ENCODE measurements at places on chromosomes 1 and 21.

- no peak overlapping the region for H3K4me3 ChIP-seq
- H3K27ac ChIP-seq = peak overlapping the region; percentile 99
- peak; percentile 59 for DNase-seq
Measured at GRCh38 chr1:42922687-42923366, 35.8 kb downstream of the SLC2A1 start.

DNA sequence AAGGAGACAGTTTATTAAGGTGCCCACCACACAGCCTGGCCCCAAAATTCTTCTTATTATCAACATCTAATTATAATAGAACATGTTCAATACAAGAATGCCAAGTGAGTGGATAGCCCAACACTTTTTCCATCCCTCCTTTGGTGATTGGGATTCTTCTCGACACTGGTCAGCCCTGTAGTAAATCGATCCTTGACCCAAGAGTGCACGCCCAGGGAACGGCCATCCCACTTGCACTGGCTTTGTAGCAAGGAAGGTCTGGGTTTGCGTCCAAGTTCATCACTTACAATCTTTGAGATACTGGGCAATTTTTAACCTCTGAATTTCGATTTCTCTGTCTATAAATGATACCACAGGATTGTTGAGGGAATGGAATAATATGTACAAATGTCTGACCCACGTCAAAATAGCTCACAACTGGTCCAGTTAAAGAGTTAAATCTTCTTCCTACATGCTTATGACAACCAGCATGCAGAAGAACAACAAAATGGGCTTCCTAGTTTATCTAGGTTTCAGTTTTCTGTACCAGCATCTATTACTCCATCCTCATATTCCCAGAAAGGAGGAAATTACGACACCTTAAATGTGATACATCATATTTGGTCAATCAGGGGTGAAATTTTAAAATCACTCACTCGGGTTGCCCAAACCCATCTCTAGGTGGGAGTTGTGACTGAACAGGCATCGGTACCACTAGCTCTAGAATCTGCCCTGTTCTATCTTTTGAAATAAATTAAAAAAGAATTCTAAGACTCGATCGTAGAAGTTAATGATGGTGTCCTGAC is 161.8 kb downstream of the CLIC6 start:
- no peak overlapping the region for H3K27ac ChIP-seq
- peaks cover 5% of the 10 kb centered on the region for H3K4me1 ChIP-seq
- no peak overlapping the region for H3K4me3 ChIP-seq
- no peaks in the 10 kb centered on the region for H3K27me3 ChIP-seq
- no peaks in the 10 kb centered on the region for H3K36me3 ChIP-seq

- no peak overlapping the region for H3K27ac ChIP-seq
- DNase-seq = no peak
- H3K4me1 ChIP-seq = no peaks in the 10 kb centered on the region
- no peaks in the 10 kb centered on the region for H3K27me3 ChIP-seq
Measured at GRCh38 chr1:36076979-36077573, 6.8 kb upstream of the TEKT2 start.

GRCh38 chr1:3672971-3673361 is 20.6 kb downstream of the TP73 start:
- H3K4me1 ChIP-seq = peaks cover 9% of the 10 kb centered on the region
- H3K27me3 ChIP-seq = peaks cover 37% of the 10 kb centered on the region
- no peaks in the 10 kb centered on the region for H3K36me3 ChIP-seq
- no peak overlapping the region for H3K4me3 ChIP-seq

GRCh38 chr1:2821966-2822620 is 20.6 kb upstream of the TTC34 start:
- peak; percentile 32 for DNase-seq
- no peaks in the 10 kb centered on the region for H3K4me1 ChIP-seq
- H3K36me3 ChIP-seq = no peaks in the 10 kb centered on the region
- no peak overlapping the region for H3K27ac ChIP-seq

- no peaks in the 10 kb centered on the region for H3K4me1 ChIP-seq
- peaks cover 41% of the 10 kb centered on the region for H3K27me3 ChIP-seq
- no peak for DNase-seq
- H3K36me3 ChIP-seq = no peaks in the 10 kb centered on the region
Measured at GRCh38 chr1:17148950-17149608, 29.8 kb upstream of the PADI2 start.

Measured in transverse colon (tissue), 4 donors.